ENCODE measurements at places on chromosomes 3 and 15. TPM values are rescaled to one million over a fixed set of nuclear protein-coding genes. Genes with fewer than 3 reads are reported as not detected.

IL20RB gene
- 1.2 TPM for total RNA-seq

EXOSC7 gene
- total RNA-seq: 98.0 TPM

FSTL1 gene
- total RNA-seq: 0.94 TPM

TERC gene
- 12.9 TPM for total RNA-seq

ARHGEF26 gene
- total RNA-seq: not detected

AADACL2 gene
- total RNA-seq: not detected

UTS2B gene
- not detected for total RNA-seq

GPR149 gene
- not detected for total RNA-seq

CCDC32 gene
- total RNA-seq: 29.4 TPM

EXD1 gene
- total RNA-seq: not detected

DLL4 gene
- total RNA-seq: not detected

CEP152 gene
- total RNA-seq: 23.9 TPM

RGMA gene
- total RNA-seq: not detected

RARRES1 gene
- not detected for total RNA-seq

C3orf38 gene
- 21.5 TPM for total RNA-seq

CLDN1 gene
- total RNA-seq: 0.19 TPM

ADAMTS9 gene
- total RNA-seq: not detected

ARF4 gene
- 75.1 TPM for total RNA-seq

OR5K3 gene
- total RNA-seq: not detected

HYAL1 gene
- not detected for total RNA-seq

SEMA5B gene
- not detected for total RNA-seq

CCR2 gene
- 0.42 TPM for total RNA-seq

ANKRD34C gene
- not detected for total RNA-seq

COL6A5 gene
- total RNA-seq: not detected

HPS3 gene
- 17.9 TPM for total RNA-seq

COL8A1 gene
- 0.06 TPM for total RNA-seq

WDR93 gene
- total RNA-seq: 0.11 TPM

OIP5 gene
- total RNA-seq: 18.7 TPM

SMCO1 gene
- not detected for total RNA-seq

INTS14 gene
- total RNA-seq: 59.2 TPM

DPPA2 gene
- not detected for total RNA-seq

Data from activated CD8-positive, alpha-beta memory T cell treated with anti-CD3 and anti-CD28 coated beads for 36 hours (primary cell).